ENCODE measurements at places on chromosomes 3 and 15.

- no peak for DNase-seq
Measured at GRCh38 chr15:30930422-30930821, 26.7 kb downstream of the FAN1 start.

DNA sequence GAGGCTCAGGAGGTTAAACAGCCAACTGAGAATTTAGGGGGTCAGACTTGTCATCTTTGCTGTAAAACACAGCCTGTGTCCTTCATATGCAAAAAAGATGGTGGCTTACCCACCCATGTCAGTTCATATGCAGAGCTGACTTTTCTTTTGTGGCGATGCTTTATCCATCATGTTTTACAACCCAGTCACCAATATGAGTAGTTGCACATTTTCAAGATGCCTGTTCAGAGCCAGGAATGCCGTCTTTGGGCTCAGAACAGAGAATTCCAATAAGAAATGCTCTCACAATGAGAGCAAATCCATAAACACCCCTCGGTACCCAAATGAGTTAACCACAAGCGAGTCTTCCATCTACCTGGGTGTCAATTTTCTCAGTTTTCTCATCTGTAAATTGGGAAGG, 83.6 kb downstream of the TIGIT start:
- no peak for DNase-seq

DNA sequence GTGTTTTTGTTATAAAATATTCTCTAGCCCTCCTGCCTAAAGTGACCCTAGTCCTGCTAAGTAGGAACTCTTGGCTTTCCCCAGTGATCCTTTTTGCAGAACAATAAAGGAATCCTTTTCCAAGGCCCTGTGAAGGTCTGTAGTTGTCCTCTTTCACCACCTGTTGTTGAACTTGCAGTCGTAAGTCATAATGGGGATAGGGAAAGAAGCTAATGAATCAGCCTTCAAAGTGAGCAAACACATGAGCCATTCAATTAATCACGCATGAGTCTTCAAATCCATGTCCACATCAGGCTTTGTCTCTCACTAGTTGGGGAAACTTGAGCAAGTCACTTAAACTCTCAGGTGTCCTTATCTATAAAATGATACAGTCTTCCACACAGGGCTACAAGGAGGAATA, 27.6 kb downstream of the ZNF860 start:
- no peak for DNase-seq

DNA sequence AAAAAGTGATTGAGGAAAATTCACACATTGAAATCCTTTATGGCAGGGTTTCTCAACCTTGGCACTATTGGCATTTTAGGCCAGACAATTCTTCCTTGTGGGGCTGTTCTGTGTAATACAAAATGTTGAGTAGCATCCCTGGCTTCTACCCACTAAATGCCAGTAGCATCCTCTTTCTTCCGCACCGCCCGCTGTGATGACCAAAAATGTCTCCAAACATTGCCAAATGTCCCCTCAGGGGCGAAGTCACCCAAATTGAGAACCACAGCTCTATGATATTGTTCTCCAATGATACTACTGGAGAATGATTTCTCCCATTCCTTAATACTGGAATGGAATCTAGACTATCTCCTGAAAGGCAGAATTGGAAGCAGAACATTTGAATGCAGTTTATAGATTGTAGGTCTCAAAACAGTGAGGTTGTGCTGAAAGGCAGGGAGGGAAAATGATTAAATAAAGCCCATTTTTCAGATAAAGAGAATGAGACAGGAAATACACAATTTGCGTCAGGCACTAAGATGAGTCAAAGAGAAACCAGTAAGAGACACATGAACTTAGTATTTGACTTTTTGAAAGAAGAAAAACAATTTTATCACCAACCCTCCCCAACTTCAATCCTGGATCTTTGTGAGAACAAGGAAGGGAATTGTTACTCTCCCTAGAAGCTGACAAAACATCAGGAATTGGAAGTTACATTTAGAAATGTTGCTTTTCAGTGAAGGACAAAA, 101.6 kb upstream of the TNIK start:
- no peak for DNase-seq

DNA sequence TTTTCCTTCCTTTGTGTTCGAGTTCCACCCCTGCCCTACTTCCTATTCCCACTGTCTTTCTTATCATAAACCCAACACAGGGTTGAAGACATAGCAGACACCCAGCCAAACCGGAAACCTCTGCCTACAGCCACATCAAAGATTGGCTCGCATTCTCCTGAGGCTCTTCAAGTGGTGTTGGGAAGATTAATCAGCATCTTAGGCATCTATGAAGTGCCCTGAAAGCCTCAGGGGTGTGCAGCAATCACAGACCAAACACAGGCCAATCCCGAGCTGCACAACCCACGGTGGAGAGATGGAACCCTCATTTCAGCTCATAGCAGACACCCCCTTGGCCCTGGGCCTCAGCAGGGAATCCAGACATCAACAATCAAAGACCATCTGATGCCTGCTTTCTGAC, 255.9 kb downstream of the XXYLT1 start:
- DNase-seq, result no peak

DNA sequence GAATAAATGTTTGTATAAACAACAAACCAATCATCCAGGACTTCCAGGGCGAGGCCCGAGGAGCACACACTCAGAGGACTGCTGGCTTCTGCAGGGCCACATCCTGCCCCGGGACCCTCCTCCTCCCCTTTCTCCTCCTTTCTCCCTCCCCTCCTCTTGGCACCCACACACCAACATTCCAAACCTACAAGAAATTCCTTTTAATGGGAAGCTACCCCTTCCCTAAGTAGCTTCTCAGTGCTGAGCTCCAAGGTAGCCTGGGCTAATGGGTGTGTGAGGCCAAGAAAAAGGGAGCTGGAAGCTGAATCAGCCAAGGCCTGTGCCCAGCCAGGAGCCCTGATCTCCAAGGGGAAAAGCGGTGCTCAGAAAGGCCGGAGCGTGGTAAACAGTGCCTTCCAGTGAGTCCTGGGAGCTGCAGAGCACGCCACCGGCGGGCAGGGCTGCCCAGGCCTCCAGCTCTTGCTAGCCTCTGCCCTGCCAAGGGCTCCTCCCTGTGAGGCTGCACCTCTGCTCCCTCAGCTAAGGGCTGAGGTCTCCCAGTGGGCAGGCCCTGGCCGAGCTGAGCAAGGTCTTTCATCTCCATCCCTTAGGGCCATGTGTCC, 3.9 kb downstream of the ITIH3 start:
- no peak for DNase-seq

GRCh38 chr3:23459465-23459864, 256.3 kb downstream of the UBE2E2 start:
- DNase-seq, result no peak

DNA sequence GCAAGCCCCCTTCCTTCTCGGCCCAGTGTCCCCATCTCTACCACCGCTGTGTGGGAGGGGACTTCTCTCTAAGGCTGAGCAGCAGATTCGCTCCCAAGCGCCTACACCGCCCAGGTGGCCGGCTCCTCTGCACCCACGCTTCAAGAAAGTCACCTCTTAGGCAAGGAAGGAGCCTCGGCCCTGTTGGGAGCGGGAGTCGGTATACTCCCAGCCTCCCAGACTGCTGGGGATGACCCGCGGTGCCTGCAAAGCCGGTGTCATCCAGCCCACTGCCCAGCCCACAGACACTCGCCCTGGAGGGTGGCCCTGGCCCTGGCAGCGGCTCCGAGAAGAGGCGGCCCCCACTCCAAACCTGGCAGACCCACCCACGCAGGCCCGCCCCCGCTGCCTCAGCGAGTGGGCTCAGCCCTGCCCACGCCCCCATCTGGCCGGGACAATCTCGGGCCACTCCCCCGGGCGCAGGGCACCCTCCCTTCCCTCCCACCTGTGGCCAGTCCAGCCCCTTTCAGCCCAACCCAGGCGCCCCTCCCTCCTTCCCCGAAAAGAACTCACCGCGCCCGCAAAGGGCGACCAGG, 396 bp downstream of the CHRNB4 start:
- no peak for DNase-seq

GRCh38 chr3:126960604-126960995, 22.3 kb upstream of the PLXNA1 start:
- no peak for DNase-seq

GRCh38 chr3:55203546-55203945, 275.7 kb upstream of the LRTM1 start:
- no peak for DNase-seq

GRCh38 chr15:42549032-42549491, 424 bp downstream of the HAUS2 start:
- no peak for DNase-seq

DNA sequence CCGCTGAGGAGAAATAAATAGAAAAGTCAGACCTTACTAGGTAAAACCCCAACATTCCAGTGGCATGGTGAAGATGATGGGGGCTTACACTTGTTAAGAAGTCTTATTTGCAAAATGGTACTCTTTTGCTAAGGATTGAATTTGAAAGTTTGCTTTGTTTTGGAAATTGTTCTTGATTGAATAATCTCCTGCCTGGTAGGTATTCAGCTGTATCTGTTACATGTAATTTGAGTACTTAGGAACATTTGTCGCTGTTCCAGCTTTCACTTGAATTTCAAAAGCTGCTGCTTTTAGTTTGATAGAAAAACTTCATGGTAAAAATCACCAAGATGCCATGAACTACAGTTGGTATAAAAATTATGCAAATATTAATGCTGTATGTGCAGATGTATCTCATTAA, 44.6 kb downstream of the TFG start:
- no peak for DNase-seq

- no peak for DNase-seq
Measured at GRCh38 chr15:66961407-66961884, 104.0 kb upstream of the SMAD3 start.

DNA sequence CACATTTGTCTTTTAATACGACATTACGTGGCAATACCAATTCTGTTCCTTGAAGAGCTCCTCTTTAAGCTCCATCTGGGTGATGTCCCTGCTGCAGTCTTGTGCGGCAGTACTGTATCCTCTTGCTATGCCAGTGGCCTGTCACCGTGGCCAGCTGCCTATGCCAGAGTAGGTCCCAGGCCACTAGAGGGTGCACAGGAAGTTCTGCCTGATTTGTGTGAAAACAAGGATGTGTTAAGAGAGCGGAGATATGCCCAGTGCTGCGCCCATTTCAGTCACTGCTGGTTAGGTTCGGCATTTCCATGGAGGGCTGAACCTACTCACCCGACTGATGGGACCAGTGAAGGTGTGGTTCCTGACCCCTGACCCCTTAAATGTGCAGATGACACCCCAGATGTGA, 25.2 kb downstream of the NIPA1 start:
- no peak for DNase-seq

DNA sequence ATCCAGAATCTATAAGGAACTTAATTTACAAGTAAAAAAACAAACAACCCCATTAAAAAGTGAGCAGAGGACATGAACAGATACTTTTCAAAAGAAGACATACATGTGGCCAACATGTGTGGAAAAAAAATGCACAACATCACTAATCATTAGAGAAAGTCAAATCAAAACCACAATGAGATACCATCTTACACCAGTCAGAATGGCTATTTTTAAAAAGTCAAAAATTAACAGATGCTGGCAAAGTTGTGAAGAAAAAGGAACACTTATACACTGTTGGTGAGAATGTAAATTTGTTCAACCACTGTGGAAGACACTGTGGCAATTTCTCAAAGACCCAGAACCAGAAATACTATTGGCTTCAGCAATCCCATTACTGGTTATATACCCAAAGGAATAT, 830.0 kb upstream of the ALCAM start:
- DNase-seq, result no peak

DNA sequence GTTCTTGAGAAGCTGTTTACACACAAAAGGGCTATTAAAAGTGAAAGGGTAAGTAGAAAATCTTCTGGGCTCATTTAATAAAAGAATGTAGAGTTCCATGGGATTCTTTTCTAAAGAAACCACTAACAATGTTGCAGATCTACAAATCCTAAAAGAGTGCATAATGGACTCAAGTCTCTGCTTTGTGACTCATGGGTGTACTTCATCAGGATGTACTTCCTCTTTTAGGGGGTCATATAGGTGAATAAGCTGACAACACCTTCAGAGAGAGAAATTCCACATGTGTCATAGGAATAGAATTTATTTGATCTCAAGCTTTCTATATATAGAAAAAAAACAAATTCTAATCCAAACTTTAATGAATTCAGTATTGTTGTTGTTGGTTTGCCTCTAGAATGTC, 355.5 kb downstream of the TIGIT start:
- DNase-seq, result no peak

DNA sequence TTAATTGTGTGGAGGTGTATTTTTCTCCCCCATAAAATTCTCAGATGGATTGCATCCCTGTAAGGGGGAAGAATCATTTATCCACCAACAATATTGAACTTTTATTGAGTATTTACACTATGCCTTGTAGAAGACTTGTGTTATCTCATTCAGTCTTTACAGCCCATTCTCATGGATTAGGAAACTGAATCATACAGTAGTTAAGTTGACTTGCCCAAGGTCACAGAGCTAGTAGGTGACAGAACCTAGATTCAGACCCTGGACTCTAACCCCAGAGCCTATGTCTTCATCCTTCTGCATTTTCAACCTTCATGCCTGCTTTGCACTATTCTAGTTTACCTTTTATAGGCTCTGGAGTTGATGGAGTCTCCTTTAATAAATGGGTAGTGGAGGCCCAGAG, 226.8 kb downstream of the LPP start:
- no peak for DNase-seq

DNA sequence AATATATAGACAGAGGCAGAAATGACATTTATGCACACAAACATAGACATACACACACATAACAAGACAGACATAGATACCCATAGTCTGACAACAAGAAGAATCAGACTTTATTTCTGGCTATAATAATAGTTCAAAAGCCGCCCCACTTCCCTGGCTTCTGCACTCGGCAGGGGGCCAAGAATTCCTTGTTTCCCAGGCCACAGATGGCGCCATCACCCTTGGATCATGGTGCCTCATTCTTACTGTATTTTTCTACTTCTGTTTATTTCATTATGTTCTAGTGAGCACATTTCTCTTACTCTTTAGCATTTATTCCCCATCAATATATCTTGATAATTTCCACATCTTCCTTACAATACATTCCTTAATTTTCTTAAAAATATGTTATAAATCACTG, 387.5 kb downstream of the NLGN1 start:
- DNase-seq, result no peak

- no peak for DNase-seq
Measured at GRCh38 chr3:110815008-110815583, 256.5 kb upstream of the NECTIN3 start.

DNA sequence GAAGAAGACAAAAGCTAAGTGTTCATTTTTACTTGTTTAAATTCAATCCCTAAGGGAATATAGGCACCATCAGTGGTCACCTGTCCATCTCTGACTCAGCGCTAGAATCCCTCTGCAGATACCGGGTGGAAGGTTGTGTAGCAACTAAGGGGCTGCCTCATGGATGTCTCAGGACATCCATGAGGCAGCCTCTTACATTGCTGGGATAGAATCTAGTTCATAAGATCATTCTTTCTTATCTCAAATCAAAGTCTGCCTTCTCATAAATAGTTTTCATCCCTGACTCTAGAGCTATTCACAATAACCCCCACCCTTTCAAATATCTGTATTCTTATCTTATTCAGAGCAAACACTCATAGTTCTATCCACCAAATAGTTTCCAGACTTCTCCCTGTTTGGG, 38.1 kb downstream of the HSPBAP1 start:
- DNase-seq, result no peak

DNA sequence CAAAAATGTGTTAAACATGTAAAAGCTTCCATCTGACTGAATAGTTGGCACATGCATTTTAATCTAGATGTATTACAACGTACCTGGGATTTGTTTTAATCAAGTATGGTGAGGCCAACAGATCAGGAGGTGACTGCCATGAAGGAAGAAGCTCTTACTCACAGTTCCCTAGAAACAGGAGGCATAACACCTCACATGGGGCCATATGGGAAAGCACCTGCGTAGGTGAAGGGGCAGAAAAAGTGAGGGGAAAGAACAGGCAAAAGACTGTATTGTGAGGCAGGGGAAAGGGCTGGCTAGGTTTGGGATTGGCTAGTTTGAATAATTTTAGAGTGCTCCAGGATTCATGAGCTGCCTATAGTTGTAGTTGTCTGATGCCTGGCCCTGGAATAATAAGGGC, 9.6 kb downstream of the SQOR start:
- no peak for DNase-seq

Data from naive thymus-derived CD4-positive, alpha-beta T cell (primary cell).